ENCODE measurements at places on chromosomes 12 and 14.

- DNase-seq: no peak
Observed at GRCh38 chr12:66800046-66800445, 121.2 kb upstream of the GRIP1 start.

DNA sequence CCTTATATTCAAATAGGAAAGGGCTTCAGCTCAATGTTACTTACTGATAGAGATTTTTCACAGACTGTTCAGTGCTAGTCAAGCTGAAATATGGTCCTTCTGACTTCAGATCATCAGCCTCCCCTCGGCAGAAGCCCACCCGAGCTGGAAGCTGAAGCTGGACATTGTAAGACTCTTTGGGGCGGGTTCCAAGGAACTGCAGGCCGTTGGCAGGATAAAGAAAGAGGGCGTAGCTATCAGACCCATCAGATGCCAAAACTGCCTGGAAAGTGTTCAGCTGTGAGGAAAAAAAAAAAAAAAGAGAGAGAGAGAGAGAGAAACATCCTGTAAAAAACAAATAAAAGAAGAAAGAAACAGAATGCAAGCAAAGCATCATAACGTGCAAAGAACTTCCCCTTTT, 8.8 kb downstream of the NID2 start:
- DNase-seq: no peak

DNA sequence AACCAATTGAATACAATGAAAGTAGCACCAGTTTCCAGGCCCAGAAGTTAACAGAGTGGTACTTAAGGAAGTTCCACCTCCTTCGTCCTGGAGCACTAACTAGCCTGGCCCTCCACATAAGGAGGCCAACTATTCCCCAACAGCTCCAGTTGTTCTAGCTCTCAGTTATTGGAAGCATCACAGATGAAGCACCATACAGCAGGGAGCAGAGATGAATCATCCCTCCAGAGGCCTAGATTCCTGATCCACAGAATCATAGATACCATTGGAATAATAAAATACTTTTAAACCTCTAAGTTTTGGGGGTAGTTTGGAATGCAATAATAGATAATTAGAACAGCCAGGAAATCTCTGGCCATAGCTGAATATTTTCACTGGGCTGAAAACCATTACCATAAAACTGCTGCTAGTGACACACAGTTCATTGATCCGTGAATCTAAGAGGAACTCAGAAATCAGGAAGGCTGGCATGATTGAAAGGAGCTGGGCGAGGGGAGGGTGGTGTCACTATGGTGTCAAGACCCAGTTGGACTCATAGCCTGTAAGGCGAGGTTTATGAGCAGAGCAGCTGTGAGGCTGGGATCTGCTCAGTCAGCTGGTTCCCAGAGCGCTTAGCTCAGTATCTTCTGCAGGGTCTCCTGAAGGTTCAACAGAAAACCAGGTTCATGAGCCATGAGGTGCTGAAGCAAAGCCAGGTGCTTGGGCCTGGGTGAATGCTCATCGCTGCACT, 371.4 kb upstream of the TMTC1 start:
- DNase-seq: no peak

DNA sequence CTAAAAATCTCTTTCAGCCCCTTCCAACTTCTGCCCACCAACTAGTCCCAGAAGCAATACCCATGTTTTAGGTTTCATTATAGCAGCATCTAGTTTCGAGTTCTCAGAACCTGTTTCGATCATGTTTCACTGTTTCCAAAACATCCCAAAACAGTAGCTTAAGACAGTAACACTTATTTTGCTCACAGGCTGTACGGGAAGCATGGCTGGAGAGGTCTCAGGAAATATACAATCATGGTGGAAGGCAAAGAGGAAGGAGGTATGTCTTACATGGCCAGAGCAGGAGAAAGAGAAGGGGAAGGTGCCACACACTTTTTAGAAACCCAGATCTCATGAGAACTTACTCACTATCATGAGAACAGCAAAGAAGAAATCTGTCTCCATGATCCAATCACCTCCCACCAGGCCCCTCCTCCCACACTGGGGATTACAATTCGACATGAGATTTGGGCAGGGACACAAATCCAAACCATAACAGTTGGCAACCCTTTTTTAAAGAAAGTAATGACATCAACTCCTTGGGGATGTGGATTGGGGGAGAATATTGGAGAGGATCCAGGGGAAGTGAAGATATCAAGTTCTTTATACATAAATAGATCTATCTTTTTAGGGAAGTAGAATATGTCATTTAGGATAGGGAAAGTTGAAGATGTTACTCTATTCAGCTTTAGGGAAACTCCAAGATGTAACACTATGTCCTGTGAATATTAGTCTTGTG, 269.9 kb upstream of the PLEKHG7 start:
- DNase-seq: no peak

DNA sequence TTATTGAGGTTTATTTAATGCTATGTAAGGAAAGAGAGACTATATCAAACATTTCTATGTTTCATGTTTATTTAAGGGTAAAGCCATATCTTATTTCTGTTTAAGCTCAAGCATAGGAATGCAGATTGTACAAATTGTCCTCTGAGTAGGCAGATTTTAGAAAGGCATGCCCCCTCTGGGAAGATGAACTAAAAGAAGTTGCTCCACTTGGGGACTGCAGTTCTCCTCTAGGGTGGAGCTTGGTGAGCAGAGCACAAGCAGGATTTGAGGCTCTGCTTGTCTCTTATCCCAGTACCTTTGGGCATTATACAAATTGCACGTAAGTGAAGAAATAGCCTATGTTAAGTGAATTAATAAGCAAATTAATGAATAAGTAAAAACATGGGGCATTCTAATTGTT, 96.2 kb upstream of the PDE3A start:
- DNase-seq: no peak

DNA sequence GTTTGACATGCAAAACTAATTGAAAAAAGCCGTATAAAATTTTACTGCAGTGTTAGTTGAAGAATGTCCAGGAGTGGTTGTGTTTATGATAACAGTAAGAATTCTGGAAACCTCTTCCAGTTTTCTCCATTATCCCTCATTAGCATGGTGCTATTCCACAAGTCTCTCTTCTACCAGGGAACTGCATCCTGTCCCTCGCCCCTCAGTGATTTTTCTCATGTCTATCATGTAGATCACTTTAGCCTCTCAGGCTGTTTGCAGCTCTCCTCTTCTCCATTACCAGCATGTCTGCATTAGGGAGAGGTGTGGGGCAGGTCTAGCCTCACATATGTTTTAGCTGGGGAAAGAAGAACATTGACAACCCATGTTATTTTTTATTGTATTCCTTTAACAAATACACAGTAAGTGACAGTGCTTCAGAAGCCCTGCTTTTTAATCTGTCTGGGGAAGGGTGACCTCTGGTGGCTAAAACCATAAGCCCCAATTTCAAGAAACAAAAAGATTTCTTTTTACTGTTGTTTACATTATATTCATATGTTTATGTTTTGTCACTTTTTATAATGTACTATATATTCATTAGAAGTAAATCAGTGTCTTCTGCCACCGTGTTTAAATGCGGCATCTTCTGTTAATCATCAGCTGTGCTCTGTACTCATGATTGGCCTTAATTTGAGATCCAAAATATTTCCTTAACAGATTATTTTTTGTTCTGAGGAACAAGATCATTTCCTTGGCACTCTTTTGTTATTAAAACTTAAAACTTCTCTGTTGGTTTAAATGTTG, 70.7 kb downstream of the RASSF8 start:
- peak; percentile 17 for DNase-seq

Measured in stimulated activated naive CD8-positive, alpha-beta T cell treated with anti-CD3 and anti-CD28 coated beads, Interleukin-15, amount 100 ng/mL, for 72 hours (primary cell).